ENCODE measurements at places on chromosomes 3 and 15.

DNA sequence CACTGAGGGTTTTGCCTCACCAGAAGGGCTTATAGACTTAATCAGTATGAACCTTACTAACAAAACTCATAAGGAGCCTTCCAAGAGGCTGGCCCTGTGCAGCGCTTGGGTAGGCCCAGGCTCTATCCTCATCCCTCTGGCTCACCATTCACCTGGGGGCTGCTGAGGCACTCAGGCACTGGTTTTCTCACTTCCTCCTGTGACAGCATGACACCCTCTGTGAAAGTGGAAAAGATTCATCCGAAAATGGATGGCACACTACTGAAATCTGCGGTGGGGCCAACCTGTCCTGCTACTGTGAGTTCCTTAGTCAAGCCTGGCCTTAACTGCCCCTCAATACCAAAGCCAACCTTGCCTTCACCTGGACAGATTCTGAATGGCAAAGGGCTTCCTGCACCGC is 41.3 kb downstream of the PSMD6 start:
- DNase-seq: no peak

GRCh38 chr3:33537133-33537532 is 96.9 kb upstream of the UBP1 start:
- no peak for DNase-seq

- DNase-seq: peak; percentile 38
Observed at GRCh38 chr3:190514413-190515153, 698 bp downstream of the IL1RAP start.

DNA sequence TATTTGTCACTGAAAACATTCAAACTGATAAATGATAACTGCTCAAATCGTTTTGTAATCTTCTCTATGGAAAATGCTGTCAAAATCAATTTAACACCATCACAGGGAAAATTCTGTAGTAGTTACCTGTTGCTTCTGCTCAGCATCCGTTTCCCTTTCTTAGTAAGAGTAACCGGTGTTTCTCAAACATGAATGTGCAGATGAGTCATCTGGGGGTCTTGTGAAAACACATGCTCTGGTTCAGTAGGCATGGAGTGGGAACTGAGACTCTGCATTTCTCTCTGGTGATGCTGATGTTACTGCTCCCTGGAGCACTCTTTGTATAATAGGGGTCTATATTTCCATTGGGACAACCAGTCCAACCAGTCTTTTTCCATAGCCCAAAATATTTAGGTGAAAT is 145.1 kb downstream of the SEMA6D start:
- no peak for DNase-seq

DNA sequence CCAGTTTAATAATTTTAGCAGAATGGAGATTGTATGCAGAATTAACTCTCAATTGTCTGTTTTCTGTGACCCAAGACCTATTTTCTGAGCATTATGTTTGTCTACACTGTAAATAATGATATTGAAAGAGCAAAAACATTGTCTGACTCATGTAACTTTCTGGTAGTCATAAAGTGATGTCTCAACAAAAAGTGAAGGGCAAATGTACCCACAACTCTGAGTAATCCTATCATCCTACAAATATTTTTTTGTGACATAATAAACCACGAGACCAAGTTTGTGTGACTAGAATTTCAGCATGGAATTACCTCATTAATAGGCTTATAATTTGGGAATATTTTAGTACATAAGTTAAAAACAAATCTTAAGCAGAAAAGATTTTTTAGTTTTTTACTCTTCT is 15.4 kb upstream of the ABHD10 start:
- DNase-seq: no peak

- DNase-seq: peak; percentile 40
Observed at GRCh38 chr15:45199136-45199810, 11.5 kb upstream of the SHF start.

- no peak for DNase-seq
Observed at GRCh38 chr3:184654375-184654774, 57.5 kb downstream of the MAGEF1 start.

DNA sequence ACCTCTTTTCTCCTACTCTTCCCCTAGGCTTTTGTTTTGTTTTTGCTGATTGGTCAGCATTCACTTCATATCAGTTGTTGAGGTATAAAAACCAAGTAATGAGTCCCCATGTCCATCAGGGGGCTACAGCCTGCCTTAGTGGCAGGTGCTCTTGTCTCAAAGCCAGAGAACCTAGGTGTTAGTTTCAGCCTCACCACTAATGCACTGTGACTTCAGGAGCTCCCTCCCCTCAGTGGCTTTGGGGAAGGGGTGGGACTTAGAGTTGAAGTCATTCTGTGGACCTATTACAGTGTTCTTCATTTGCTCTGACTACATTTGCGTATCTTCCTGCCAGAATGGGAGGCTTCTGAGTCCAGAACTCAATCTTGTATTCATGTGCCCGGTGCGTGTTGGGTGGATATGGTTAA is 41.6 kb downstream of the NR2C2 start:
- DNase-seq: peak; percentile 70

All from H9 (cell line).